NCI-H1092 (cell line): ENCODE measurements at places on chromosomes 3 and 15.

DNA sequence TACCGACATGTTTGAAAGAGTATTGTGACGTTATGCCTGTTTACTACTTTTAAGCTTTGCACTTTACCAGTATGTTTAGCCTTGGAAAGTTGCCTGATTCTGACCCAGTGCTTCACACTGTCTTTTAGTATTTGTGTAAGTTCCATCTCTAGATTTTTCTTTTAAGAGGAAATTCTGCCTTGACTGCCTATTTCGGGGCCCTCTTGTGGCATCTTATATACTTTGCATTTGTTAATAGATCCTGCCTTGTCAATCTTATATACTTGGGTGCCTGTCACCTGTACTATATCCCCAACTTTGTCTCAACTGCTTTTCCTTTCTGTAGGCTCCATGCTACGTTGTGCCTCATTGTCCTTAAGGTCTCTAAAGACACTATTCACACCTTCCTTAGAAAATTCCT is 244.6 kb downstream of the STXBP5L start:
- DNase-seq: no peak

- DNase-seq: no peak
Observed at GRCh38 chr15:85477730-85478129, 97.3 kb downstream of the AKAP13 start.

GRCh38 chr15:75368689-75369239 is 357 bp upstream of the MAN2C1 start:
- DNase-seq: no peak

DNA sequence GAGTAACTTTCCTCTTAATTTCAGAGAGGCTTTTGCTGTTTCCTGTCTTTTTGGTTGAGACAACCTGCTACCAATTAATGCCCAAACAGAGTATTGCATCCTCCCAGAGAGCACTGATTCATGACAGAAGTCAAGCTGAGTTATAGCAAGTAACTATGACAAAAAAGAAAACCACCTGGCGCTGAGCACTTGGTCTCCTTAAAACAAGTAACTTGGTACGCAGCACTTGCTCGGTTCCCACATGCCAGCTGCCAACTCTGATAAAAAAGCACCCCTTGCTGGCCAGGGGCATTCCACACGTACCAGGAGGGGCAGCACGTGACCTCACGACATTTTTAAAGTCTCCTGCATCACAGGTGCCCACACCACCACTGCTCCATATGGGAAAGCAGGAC is 13.5 kb upstream of the MYO5C start:
- no peak for DNase-seq

- no peak for DNase-seq
Observed at GRCh38 chr3:15923640-15924405, 126.0 kb upstream of the ANKRD28 start.

DNA sequence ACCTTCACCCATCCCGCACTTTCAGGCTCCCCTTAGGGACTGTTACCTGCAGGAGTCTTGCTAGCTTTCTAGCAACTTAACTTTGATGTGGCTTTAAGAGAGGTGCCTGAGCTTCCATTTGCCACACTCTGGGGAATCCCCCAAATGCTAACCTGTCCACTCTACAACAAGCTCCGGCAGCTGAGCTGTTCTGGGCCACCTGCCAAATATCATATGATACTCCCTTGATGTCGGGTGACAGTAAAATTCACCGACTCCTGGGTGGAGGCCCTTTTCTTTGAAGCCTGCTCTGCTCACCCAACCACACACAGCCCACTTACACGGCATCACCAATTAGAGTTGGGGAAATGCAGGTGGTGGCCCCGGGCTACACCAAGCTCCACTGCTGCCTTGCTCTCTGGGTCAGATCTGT is 38.0 kb upstream of the XCR1 start:
- DNase-seq: peak; percentile 85

GRCh38 chr15:88067331-88067685 is 189.2 kb downstream of the NTRK3 start:
- no peak for DNase-seq

- no peak for DNase-seq
Observed at GRCh38 chr3:18567293-18567692, 142.2 kb upstream of the SATB1 start.

DNA sequence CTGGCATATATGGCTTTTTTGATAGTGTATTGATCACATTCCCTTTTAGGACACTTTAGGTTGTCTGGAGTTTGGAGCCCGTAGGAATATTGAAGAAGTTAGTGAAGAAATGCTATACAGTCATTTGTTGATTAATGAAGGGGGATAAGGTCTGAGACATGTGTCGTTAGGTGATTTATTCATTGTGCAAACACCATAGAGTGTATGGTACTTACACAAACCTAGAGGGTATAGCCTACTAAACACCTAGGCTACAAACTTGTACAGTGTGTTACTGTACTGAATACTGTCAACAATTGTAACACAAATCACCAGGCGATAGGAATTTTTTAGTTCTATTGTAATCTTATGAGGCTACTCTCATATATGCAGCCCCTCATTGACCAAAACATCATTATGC is 3.3 kb downstream of the TPM1 start:
- DNase-seq: no peak

DNA sequence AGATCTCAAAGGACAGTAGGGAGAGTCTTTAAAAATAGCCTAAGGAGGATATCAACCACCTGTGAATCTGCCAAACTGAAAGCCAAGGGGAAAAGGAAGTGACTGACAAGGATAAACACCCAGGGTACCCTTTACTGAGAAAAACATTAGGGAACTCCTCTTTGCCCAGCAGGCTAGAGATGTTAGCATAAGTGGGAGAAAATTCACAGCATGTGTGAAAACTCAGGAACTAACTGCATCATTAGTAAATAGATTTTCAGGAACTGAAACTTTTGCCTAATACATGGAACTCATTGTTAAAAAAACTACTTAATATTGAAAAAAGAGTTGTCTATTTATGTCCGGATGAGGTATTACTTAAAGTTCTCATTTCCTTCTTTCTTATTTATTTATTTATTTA is 375.5 kb downstream of the NTRK3 start:
- DNase-seq: no peak

DNA sequence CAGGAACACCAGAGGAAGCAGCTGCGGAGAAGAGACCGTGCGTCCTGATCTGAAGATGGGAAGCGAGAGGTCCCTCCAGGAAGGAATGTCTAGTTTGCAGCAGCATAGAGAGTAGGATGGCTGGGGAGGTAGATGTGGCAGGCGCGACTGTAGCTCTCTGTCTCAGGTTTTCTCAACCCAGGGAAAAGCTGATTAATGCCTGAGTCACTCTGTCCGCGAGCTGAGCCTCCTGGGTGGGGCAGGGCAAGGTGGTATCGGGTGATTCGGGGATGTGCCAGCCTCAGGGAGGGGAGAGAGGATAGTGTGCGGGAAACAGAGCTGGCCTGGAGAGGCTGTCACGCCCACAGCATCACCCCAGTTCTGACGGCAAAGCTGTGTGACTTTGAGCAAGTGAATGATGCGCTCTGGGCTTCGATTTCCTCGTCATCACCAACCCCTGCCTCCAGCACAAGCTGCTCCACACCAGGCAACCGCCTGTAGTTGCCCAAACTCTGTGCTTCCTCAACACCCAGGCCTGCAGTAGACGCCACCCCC is 28.4 kb downstream of the CPN2 start:
- no peak for DNase-seq

- DNase-seq: peak; percentile 77
Observed at GRCh38 chr3:108125550-108126071, 34.8 kb upstream of the CD47 start.

DNA sequence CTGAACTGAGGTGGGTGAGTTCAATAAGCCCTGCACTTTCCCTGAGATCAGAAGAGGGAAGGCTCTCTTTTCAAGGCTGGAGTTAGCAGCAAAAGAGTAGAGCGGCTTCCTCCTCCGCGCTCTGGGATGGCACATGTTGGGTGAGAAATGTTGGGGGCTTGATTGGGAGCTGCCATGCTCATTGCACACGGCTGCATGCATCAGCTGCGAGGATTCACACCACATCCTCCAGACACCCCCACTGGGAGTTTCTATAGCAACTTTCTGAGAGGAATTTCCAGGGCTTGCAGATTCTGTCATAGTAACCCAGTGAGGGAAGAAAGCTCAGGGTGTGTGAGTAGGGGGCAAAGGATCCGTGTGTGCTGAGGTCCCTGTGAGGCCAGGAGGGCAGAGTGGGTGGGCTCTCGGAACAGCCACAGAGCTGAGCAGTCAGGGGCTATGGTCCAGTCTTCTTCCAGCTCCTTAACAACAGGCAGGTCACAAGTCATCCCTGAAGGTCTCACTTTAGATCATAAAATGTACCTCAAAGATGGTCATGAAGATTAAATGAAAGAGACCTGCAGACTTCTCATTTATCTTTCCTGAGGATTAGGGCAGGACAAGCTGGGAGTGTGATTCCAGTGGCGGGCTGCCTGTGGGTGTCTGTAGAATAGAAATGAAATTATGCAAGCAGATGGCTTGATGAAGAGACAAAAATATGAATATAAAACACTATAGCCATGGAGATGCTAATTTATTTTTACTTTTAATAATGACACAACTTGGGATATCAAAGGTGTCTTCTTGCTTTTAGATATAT is 75.7 kb upstream of the CHRNA7 start:
- no peak for DNase-seq

GRCh38 chr3:156460206-156460611 is 94.7 kb downstream of the SSR3 start:
- no peak for DNase-seq

DNA sequence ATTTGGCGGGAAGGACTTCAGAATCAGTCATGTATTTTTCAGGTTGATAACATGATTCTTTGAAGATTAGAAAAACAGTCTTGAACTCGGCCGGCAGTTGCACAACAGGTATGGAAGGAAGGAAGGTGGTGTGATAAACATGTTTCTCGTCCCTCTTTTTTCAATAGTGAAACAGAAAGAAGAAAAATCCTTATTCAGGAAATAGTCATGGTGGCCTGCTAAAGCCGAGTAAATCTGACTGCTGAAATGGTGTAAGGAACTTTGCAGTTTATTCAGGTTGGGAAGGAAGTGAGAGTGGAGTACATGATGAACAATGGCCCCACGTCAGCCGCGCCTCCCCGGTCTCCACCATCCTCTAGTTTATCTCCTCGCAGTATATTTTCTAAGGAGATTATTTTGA is 6.7 kb downstream of the RASGRP1 start:
- DNase-seq: no peak

- DNase-seq: peak; percentile 16
Observed at GRCh38 chr3:129794311-129795185, 99.0 kb downstream of the TMCC1 start.

DNA sequence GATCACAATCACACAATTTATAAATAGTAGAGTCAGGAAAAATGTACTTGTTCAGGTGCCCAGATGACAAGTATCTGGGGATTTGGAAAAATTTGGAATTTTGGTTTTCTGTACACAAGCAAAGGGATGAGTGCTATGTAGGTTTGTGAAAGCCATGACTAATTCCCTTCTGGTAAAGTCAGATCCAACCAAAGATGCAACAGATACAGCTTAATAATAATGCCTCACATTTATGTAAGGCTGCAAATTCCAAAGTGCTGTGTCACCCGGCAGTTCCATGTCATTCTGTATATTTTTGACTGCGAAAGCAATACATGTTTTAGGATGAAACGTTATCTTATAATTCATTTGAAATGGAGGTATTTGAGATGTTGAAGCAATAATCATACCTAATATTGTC is 102.7 kb upstream of the AGBL1 start:
- DNase-seq: no peak

DNA sequence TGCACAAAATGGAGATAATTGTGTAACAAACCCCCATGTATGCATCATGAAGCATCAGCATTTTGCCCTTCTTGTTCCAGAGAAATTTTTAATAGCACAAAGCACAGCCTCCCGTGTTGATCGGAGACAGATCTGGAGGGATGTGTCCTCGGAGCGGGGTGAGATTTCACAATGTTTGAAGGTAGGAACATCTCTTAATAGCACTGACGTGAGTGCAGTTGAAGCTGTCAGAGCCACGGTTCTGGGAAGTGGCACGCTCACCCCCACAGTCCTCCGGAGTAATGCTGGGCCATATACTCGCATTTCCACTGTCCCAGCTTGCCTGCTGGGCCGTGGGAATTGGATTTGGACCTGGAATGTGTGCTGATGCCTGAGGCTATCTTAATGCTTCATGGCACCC is 24.1 kb downstream of the ARPP21 start:
- DNase-seq: no peak

DNA sequence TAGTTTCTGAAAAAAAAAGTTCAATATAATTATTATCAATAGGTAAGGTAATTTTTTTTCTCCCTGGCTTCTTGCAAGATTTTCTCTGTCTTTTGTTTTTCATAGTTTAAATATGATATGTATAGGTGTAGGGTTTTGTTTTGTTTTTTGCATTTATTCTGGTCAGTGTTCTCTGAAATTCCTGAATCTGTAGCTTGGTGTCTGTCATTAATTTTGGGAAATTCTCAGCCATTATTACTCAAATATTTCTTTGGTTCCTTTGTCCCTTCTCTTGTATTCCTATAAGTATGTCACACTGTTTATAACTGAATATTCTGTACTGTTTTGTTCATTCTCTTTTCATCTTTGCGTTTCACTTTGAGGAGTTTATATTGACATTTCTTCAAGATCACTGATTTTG is 22.1 kb downstream of the IQCH start:
- no peak for DNase-seq

DNA sequence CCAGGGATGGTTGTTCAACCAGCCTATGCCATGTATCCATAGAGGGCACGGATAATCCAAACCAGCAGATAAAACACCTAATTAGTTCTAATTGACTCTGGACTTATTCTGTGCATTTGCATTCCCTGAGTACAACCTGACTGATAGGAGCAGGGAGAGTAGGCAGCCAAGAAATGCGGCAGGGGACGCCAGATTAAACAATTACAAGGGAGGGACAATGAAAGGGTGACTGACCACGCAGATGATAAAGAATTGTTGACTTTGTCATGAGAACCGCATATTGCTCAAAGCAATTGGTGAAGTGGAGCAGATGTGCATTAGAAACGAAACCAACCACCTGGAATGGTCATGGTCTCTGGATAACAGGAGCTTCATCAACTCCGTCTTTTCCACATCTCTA is 369.1 kb upstream of the FRG2C start:
- no peak for DNase-seq

DNA sequence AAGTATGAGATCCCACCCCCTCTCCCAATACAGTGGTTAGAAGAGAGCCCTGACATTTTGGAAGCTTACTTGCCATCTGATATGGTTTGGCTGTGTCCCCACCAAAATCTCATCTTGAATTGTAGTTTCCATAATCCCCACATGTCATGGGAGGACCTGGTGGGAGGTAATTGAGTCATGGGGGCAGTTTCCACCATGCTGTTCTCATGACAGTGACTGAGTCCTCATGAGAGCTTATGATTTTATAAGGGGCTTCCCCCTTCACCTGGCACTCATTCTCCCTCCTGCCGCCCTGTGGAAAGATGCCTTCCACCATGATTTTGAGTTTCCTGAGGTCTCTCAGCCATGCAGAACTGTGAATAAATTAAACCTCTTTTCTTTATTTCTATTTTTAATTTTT is 28.8 kb upstream of the HES1 start:
- DNase-seq: no peak

GRCh38 chr3:20100151-20100550 is 59.9 kb downstream of the KAT2B start:
- no peak for DNase-seq

- DNase-seq: no peak
Observed at GRCh38 chr3:30832961-30833575, 61.4 kb downstream of the GADL1 start.

GRCh38 chr3:194130807-194131589 is 5.0 kb upstream of the HES1 start:
- peak; percentile 35 for DNase-seq
